ENCODE measurements at places on chromosomes 13 and 19.

- no peak for DNase-seq
Measured at GRCh38 chr13:113364311-113364889, 470 bp upstream of the GRTP1 start.

DNA sequence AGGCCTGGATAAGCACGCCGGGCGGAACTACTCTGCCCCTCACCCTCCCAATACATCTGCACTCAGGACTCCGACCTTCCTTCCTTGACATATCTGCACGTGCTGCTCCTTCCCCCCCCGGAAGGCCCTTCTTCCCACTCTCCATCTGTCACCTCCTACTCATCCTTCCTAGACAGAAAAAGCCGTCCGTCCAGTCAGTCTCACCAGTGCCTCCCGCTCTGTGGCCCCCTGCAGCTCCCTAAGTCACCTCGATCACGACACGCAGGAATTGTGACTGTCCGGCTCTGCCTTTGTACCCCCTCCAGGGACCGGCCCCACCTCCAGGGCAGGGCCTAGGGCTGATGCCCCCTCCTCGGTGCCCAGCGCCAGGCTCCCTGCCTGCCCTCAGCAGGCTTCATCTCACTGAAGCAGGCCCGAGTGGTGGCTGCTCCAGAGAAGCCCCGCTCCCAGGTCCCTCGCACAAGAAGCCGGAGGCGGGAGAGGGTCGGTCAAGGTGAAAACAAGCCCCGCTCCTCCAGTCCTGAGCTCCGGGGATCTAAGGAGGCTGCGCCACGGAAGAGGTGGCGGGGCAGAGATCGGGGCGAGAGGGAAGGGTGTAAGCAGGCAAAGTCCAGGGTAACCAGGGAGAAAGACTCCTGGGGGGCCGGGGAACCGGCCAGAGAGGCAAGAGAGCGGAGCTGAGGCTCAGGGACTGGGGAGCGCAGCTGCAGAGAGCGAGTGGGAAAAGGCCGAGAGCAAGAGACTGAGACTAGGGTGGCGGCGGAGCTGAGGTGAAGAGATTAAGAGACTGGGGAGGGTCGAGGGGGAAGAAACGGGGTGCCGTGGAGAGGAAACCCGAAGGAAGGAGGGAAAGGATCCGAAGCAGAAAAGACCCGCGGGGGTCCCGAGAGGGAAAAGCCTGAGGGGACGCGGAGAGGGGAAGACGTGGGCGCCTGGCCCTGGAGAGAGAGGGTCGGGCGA is 1.1 kb downstream of the PPP6R1 start:
- DNase-seq, result no peak

GRCh38 chr13:49733181-49733951 is 42.1 kb upstream of the EBPL start:
- DNase-seq, result no peak

DNA sequence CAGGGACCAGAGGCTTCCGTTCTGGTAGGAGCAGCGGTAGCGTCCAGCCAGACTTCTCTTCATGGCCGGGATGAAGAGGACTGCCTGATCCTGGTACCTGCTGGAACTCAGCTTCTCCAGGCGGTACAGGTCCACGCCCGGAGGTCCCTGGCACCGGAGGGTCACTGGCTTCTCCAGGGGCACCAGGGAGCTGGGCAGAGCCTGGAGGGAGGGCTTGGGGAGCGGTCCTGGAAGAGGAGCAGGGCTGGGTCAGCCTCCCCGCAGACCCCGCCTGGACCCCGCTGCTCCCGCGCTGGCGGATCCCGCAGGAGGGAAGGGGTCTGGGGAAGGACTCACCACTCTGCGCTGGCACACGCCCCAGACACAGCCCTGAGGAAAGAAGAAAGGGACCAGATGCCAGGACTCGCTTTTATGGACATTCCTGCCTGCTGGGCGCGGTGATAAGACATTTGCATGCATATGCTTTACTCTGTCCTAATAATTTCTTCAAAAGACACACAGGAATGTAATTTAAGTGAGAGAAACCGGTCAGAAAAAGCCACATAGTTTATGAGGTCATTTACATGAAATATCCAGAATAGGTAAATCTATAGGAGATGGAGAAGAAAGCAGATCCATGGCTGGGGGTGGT is 5.8 kb downstream of the GP6 start:
- no peak for DNase-seq

DNA sequence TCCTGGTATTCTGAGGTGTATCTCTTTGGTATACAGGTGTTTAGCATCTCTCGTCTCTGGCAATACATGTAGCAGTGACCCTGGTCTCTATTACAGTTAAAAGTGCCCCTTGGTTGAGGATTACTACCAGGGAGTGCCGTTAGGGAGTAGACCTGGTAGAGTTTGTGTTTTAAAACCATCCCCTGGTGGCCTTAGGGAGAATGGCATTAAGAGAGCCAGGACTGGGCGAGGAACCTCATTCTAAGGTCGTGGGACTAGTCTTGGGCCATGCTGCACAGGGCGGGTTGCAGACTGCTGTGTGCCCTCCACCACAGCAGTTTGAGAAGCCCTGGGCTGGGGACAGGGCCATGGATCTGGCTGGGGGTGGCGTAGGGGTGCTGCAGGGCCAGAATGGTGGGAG is 35.0 kb downstream of the B3GLCT start:
- DNase-seq, result no peak

DNA sequence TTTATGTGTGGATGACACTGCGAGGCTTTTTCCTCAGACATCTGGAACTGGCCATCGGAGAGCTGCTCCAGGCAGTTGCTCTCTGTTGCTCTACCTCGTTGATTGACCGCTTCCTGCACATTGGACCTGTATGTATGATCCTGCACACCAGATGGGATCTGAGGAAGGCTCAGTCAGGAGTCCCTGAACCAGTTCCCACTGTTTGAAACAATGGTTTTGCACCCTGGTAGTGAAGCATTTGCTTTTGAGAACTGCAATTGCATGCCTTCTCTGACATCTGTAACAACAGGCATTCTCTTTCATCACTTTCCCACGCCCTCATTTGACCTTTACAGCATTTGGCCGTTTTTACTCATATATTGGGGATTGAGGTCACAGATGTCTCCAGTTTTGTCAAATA is 61.1 kb upstream of the NPAS1 start:
- DNase-seq, result no peak

DNA sequence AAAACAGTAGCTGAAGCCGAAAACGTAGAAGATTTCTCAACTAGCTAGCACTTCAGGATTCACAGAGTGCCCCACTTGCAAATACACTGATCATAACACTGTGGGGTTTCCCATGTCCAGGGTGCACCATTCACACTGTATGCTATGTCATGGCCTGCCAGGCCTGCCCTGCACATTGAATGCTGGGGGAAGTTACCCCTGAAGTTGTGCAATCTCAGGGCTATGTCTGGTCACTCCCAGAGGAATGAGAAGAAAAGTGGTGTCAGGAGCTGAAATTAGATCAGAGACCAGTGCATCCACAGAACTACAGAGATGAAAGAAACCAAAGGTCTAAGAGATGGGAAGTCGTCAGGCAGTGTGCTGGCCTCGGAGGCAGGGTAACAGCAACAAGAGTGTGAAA is 196.8 kb downstream of the RAP2A start:
- no peak for DNase-seq

GRCh38 chr13:20964904-20965303 is 62.4 kb upstream of the XPO4 start:
- no peak for DNase-seq

- no peak for DNase-seq
Measured at GRCh38 chr13:20130652-20131051, 30.2 kb downstream of the GJA3 start.

DNA sequence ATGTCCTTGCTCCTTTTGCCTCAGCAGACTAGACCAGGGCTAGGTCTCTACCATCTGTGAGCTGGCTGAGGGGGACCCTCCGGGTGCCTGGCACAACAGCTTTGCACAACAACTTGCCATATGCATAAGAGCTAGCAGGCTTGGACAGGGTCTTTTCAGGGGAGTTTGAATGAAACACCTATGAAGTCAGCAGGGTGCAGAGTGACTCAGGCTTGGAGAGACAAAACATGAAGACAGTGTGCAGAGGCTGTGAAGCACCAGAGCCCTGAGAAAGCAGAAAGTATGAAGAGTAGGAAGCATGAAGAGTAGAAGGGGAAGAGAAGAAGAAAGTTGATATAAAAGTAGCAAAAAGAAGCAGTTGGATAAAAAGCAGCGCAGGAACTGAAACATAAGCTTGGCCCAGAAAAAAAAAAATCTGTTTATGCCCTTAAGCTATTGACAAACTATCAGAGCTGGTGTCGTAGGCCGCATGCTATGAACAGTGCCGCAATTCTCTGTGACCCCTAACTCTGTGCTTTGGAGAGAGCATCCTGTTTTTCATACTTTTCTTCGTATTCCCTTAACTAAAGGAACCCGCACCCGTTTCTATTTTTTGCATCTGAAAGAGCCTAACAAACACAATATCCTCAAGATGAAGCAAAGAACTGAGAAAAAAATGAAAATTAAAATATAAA is 52.7 kb upstream of the FAM216B start:
- no peak for DNase-seq

Measured in RWPE2 (cell line).